ENCODE measurements at places on chromosomes 7 and 10. TPM values are rescaled to one million over a fixed set of nuclear protein-coding genes. Genes with fewer than 3 reads are reported as not detected.

DNA sequence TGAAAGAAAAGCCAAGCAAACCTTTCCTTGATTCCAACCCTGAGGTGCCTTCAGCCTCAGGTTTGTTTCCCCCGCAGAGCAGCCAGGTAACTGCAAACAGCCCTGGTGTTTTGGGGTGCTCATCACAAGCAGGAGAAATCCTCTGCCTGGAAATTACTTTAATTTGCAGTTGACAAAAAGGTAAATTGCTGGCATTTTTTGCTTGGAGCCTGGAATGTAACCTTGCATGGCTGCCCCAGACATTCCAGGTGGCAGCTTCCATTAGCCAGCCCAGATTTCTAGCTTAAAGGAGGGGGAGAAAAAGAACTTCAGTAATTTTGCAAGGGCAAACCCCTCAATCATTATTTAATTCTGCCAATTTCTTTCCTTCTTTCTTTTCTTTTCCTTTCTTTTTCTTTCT is 194.4 kb downstream of the MYOF start:
- DNase-seq: no peak
- H3K4me1 ChIP-seq: no peaks in the 10 kb centered on the region
- H3K27me3 ChIP-seq: peaks cover 3% of the 10 kb centered on the region
- H3K36me3 ChIP-seq: no peaks in the 10 kb centered on the region

- H3K36me3 ChIP-seq: no peaks in the 10 kb centered on the region
- DNase-seq: no peak
- no peak overlapping the region for H3K27ac ChIP-seq
- no peaks in the 10 kb centered on the region for H3K4me1 ChIP-seq
- no peaks in the 10 kb centered on the region for H3K27me3 ChIP-seq
Observed at GRCh38 chr10:23779301-23779700, 340.4 kb downstream of the OTUD1 start.

DNA sequence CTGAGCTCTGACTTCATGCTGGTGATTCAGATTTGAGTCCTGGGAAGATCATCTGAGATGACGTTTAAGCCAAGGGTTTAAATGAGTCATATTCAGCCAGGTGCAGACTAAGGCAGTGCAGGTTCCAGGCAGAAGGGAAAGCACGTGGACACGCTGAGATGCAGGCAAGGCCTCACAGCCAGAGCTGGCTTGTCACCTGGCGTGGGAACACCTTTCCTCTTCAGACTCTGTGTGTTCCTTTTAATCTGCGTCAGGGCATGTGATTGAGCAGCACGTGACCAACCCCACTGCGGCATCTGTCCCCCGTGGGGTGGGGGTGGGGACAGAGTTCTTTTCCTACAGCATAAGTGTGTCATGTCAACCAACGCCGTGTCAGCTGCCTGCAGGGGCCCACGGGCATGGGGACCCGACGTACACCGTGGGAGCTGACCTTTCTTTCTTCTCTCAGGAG is 10.7 kb upstream of the IDI2 start:
- no peak for DNase-seq
- H3K27me3 ChIP-seq: no peaks in the 10 kb centered on the region
- no peak overlapping the region for H3K4me3 ChIP-seq
- H3K27ac ChIP-seq: no peak overlapping the region
- no peaks in the 10 kb centered on the region for H3K4me1 ChIP-seq

DNA sequence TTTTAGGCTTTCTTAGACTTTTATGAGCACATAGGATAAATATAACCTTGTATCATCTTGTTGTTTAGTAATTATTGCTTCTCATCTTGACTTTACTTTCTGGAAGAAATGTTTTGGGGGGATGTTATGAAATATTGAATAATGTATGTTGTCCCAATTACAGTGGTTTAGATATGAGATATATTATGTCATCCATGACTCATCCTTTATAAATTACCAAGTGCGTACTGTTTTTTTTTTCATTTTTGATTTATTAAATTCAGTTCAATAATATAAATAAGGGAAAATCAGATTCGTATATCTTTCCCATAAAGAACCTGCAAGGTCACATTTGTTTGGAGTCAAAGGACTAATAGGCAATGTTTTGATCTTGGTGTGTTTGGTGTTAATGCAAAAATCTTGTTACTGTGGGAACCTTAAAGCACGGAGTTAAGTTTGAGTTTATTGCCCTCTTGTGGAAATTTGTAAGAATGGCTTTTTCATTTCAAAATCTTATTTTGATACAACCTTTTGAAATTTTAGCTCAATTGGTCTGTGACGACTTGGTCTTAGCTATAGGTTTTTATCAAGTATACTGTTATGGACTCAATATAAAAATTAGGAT is 108.6 kb downstream of the SRI start:
- DNase-seq: no peak
- no peak overlapping the region for H3K27ac ChIP-seq
- H3K4me3 ChIP-seq: no peak overlapping the region
- no peaks in the 10 kb centered on the region for H3K27me3 ChIP-seq

- H3K27ac ChIP-seq: no peak overlapping the region
- H3K4me1 ChIP-seq: no peaks in the 10 kb centered on the region
Observed at GRCh38 chr10:126570621-126571602, 99.6 kb downstream of the C10orf90 start.

DNA sequence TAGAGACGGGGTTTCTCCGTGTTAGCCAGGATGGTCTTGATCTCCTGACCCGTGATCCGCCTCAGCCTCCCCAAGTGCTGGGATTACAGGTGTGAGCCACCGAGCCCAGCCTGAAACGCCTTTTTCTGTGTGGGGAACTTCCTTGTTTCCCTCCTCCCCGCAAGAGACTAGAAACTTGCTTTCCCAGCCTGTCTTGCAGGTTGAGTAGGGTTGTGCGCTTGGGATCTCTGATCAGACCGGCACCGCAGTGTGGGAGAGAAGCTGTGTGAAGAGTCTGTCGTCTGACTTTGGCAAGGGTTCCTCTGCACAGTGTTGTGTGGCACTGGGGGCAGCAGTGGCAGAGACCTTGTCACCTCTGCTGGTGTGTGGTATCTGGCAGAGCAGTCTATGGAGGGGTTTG is 28.9 kb downstream of the RBM17 start:
- DNase-seq: no peak
- H3K36me3 ChIP-seq: peaks cover 5% of the 10 kb centered on the region
- H3K4me1 ChIP-seq: no peaks in the 10 kb centered on the region

GRCh38 chr7:6074612-6075380 is 43.6 kb downstream of the ANKRD61 start:
- no peak for DNase-seq
- H3K36me3 ChIP-seq: no peaks in the 10 kb centered on the region
- no peaks in the 10 kb centered on the region for H3K27me3 ChIP-seq

CTBP2 gene
- total RNA-seq: 3.1 TPM

NPSR1 gene
- not detected for total RNA-seq
